Forelimb muscle (tissue), 1 donor: ENCODE measurements at places on chromosomes 16 and 17.

DNA sequence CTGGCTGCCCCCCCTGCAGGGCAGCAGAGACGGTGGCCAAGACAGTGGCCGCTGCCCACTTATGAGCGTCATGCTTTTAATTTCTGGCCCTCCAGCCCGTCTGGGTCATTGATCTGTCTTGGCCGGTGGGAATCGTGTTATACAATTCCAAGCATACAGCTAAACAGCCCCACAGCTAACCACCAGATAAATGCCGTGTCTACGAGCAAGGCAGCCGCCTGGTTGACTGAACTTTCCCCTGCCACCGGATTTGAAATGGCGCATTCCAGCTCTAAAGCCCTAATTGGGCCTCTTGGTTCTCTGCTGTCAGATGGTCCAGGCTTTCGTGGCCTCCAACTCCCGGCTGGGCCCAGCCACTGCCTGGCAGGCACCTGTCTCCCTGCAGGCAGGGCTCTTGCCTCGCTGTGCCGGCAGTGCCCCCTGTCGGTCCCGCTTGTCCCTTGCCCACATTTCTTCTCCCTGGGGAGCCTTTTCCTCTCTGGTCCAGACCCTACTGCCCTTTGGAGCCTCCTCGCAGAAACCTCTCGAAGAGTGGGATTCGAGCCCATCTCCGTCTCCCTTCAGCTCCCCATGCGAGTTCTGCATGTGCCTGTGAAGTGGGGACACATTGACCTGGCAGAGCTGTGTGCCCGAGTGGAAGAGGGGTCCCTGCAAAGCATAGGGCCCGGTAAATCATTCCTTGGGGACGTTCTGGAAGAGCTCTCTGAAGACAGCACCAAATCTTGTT lies 1.8 kb upstream of the RBFOX3 start:
- DNase-seq = no peak

GRCh38 chr16:21565861-21566669 lies 33.3 kb upstream of the METTL9 start:
- DNase-seq = no peak

DNA sequence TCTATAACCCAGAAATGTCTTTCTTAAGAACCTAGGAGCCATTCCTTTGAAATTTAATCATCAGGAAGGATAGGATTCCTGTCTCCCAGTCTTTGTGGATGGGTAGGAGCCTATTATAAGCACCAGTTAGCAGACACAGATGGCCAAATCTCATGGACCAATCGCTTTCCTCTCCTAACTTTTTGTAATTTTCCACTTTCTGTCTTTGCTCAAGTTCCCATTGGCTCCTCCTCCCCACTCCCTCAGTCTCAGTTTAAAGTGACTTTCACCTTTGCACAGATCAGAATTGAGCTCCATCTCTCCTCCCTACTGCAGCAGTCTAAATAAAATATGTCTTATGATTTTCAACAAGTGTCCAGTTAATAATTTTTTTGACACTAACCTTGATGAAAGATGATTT lies 192.3 kb downstream of the HS3ST3A1 start:
- no peak for DNase-seq

DNA sequence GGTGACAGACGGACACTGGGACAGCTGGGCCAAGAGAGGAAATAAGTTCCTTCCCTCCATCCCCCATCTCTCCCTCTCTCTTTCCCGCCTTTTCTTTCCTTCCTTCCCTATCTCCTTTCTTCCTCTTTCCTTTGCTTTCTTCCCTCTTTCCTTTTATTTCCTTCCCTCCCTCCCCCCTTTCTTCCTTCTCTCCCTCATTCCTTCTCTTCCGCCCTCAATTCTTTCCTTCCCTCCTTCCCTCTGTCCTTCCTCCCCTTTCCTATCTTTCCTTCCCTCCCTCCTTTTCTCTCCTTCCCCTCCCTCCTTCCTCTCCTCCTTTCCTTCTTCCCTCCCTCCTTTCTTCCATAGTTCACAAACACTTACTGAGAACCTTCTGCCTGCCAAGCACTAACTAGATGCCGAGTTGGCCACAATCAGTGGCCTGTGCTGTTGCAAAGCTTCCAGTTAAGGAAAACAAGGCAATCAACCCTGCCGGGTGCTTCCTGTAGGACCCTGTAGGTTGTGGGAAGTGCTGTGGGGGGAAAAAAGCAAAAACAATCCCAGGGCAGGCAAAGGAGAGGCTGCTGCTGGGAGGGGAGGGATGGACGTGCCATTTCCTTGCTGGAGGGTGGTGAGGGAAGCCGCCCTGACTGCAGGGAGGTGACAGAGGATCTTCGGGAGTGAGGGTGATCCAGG lies 31.7 kb downstream of the ABCC6 start:
- DNase-seq = no peak

GRCh38 chr17:5705081-5705875 lies 121.0 kb upstream of the NLRP1 start:
- no peak for DNase-seq

GRCh38 chr17:63369233-63369632 lies 76.9 kb downstream of the CYB561 start:
- DNase-seq = no peak

DNA sequence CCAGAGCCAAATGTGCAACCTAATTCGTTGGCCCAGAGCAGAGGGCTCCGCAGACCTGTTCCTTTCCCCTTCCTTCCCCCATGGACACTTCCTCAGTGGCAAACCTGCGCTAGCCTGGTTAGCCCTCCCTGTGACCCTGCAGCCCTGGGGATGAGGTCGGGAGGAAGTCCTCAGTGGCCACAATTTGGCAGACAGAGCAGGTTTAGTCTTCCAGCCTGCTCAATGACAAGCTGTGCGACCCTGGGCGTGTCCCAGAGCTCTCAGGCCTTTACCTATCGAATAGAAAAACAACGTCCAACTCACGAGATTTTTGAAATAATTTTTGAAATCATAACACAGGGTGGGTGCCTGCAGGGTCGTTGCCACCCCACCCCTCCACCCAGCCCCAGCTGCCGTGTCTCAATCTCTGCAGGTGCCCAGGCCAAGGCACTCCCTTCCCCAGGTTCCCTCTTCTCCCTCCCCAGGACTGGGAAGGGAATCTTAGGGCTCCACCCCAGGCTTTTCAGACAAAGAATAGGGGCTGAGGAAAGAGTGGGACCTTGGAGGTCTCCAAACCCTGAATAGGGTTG lies 1.4 kb downstream of the HBM start:
- no peak for DNase-seq

GRCh38 chr17:79572136-79572925 lies 38.5 kb downstream of the RBFOX3 start:
- DNase-seq = no peak

DNA sequence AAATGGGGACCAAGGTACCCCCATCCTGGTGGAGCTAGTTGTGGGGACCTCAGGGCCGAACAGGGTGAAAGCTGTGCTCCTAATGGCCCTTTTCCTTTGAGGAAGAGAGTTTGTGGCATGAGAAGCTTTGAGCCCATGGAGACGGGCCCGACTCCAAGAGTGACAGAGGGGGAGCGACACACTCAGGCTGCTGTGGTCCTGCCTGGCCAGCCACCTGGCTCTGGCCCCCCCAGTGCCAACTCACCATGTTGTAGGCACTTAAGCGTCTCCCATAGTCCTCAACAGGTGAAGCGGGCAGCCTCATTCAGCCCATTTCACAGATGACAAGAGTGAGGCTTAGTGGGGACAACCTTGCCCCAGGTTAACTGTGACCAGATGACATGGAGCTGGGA lies 1.6 kb downstream of the IL21R start:
- DNase-seq = no peak

- DNase-seq = no peak
These were observed 67.6 kb upstream of the FOXF1 start for GRCh38 chr16:86442703-86443102.

DNA sequence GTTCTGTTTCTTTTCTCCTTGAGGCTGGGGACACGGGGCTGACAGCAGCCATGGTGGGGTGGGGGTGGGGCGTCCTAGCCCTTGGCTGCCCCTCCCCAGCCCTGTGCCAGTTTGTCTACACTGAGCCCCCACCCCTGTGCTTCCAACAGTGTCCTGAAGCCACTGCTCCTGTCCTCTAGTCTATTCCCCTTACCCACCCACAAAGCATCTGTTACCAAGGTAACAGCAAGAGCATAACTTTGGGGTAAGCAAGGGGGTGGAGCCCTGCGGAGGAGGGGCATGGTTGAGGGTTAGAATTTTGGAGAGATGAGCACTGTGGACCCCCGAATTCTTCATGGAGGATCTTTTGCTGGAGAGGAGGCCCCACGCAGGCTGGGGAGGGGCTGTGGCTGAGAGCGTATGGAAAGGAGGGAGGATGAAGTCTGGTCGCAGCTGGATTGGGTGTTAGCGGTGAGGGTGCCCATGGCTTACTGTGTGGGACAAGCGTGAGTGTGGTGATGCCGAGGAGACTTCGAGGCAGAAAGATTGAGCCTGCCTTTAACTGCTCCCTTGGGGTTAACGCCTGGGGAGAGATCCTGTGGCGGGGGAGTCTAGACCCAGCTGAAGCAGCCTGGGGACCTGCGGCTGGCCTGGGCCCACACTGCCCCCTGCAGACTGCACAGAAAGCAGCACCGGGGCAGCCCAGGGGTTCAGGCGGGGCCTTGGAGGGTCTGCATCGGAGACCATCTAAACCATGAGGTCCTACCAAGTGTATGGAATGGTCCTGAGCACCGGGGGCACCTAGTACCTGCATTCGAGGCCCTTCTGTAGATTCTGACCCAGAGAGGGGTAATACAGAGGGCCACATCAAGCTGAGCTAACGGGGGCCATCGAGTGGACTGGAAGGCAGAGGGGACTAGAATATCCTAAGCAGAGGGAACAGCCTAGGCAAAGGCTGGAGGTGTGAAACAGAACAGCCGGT lies 6.1 kb upstream of the STAC2 start:
- DNase-seq = no peak

GRCh38 chr17:47077576-47077975 lies 98.5 kb upstream of the RPRML start:
- DNase-seq = no peak

GRCh38 chr17:79803997-79804855 lies 7.3 kb upstream of the CBX8 start:
- no peak for DNase-seq

GRCh38 chr17:40374821-40375498 lies 10.4 kb upstream of the GJD3 start:
- DNase-seq = no peak

- DNase-seq = no peak
These were observed 89.5 kb upstream of the TOB1 start for GRCh38 chr17:50955667-50956120.

DNA sequence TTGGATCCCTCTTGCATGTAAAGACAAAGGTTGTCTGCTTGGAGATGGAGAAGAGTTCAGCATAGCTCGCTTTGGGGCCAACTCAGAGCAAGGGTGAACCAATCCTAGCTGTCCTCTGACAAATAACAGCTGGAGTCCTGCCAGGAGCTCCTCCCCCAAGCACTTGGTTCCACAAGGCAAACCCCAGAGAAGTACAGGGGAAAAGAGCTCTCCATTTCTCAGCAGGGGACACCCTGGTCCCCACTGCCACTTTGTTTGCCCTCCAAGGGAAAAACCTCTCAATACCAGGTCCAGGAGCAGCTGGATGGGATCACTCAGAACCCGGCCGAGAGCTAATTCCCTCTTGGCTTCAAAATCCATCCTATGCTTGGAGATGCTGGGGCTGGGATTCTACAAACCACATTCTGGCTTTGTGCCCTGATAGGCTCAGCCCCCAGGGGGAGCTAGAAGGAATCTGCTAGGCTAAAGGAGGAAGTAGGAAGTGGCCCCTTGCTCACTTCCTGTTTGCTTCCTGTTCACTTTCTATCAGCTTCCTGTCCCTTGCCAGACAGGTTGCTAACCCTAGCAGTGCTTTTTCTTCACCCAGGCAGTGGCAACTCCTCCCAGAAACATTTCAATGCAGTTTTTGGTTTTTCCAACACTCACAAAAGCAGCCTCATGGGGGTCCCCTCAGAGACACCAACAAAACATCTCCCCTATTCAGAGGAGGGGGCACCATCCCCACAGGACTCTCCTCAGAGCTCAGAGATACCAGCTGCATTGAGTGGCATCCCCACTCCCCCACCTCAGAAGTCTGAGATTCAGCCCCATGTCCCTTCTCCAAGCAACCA lies 30.7 kb downstream of the CDRT4 start:
- DNase-seq = no peak

DNA sequence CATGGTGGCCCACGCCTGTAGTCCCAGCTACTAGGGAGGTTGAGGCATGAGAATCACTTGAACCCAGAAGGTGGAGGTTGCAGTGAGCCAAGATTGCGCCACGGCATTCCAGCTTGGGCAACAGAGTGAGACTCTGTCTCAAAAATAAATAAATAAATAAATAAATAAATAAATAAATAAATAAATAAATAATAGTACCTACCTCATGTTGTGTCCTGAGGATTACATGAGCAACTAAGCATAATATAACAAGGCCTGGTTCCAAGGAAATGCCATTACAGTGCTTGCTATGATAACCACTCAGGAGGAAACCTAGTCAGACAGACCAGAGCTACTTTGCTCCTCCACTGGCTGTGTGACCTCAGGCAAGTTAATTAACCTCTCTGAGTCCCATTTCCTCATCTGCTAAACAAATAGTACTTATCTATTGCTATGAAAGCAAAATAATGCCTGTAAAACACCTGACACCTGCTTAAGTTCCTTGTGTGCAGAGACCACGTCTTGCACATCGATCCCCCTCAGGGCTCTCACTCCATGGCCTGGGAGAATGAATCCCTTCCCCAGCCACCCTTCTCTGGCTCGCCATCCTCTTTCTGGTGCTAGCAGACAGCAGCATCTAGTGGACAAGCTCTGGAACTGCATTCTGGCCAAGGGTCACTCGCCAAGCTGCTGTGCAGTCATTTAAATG lies 7.5 kb downstream of the EPOP start:
- DNase-seq = no peak

DNA sequence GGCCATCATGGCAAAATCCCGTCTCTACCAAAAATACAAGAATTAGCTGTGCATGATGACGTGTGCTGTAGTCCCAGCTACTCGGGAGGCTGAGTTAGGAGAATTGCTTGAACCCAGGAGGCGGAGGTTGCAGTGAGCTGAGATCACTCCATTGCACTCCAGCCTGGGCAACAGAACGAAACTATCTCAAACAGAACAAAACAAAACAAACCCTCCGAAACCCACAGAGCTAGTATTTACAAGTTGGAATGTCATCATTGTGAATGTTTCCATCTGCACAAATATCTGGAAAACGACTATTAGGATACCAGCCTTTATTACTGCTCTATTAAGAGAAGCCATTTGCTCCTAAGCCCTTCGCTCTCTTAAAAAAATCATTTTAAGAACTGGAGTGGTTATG lies 26.0 kb downstream of the SMARCE1 start:
- no peak for DNase-seq

DNA sequence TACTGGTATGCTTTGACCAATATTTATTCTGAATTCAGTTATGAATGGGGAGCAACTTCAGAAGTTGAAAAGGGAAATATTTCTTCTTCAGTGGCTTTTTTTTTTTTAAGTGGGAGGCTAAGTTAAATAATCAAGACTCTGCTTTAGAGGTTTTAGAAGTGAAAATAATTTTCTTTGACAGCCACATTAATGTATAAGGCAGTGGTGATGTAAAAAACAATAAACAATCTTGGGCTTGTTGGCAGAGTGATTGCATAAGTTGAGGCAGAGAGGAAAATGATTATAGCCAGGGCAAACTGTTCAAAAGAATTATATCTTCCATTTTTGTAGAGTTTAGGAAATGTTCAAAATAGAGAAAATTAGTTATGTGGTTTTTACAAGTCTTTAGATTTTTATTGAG lies 5.4 kb upstream of the KRT12 start:
- no peak for DNase-seq
